Esophagus squamous epithelium (tissue), 5 donors: ENCODE measurements at places on chromosomes 3 and 15.

DNA sequence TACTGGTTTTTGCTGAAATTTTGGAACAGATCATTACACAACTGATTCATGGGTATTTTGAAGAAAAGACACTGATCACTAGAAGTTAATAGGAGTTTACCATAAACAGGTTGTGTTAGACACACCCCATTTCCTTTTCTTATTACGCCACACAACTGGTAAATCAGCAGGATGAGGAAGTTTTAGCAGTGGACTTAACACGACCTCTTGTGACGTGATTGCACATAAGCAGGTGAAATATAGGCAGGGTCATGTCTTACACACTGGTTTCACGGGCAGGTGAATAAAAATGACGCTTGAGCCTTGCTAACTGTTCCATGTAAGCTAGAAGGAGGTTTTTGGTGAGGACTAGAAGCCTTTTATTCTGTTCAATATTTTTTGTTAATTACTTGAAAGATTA is 27.1 kb upstream of the TPRG1 start:
- peak overlapping the region; percentile 59 for H3K27ac ChIP-seq
- H3K27me3 ChIP-seq = no peaks in the 10 kb centered on the region
- peaks cover 26% of the 10 kb centered on the region for H3K4me1 ChIP-seq
- DNase-seq = no peak
- H3K36me3 ChIP-seq = no peaks in the 10 kb centered on the region
- no peak overlapping the region for H3K4me3 ChIP-seq

DNA sequence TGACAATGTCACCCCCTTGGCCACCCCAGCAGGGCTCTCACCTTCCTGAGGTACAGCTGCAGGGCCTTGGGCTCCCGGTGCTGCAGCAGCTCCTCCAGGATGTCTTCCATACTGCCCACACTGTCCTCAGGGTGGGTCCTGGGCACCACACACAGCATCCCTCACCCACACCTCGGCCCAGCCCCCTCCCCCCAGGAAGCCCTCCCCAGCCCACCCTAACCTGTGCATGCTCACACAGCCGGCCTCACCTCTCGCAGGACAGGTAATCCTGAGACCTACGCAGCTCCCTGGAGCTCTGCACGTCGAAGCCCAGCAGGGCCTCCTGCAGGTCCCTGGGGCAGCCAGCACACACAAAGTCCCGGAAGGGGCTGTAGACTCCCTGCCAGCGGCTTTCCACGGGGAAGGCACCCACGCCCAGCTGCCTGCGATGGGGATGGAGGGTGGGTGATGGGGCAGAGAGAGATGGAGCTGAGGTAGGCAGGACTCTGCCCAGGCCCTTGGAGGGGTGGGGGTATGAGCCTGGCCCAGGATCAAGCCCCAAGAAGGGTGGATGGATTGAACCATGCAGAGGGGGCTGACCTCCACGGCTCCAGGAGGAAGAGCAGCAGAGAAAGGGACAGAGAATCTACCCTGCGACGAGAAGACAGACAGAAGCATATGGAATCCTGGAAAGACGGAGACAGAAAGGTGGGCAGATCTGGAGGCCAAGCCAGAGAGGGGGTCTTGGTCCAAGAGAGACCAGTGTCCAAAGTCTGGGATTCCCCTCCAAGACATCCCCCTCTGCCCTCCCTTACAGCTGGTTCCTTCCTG is 16.7 kb downstream of the ALS2CL start:
- DNase-seq = no peak
- no peak overlapping the region for H3K4me3 ChIP-seq
- H3K27ac ChIP-seq = no peak overlapping the region
- H3K4me1 ChIP-seq = peaks cover 18% of the 10 kb centered on the region
- no peaks in the 10 kb centered on the region for H3K27me3 ChIP-seq
- peaks cover 100% of the 10 kb centered on the region for H3K36me3 ChIP-seq

GRCh38 chr3:196712514-196713413 is 587 bp downstream of the PIGX start:
- no peaks in the 10 kb centered on the region for H3K27me3 ChIP-seq
- peak overlapping the region; percentile 92 for H3K27ac ChIP-seq
- no peaks in the 10 kb centered on the region for H3K36me3 ChIP-seq
- H3K4me1 ChIP-seq = peaks cover 15% of the 10 kb centered on the region
- H3K4me3 ChIP-seq = peak overlapping the region; percentile 81

DNA sequence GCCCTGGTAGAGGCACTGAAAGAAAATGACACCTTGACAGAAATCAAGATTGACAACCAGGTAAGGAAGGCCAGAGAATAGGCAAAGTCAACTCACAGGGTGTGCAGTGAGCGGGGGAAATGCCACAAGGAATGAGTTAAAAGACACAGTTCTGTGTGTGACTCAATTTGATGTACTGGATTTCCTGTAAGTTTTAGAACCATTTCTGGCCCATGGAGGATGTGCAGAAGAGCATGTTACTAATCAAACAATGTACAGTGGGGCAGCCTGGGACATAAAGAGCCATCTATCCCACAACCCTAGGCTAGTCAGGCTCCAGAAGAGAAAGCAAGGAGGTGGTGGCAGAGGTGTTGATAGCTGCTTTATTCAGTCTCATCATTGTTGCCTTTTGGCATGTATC is 31.2 kb upstream of the TMOD3 start:
- H3K27ac ChIP-seq = no peak overlapping the region
- H3K36me3 ChIP-seq = peaks cover 20% of the 10 kb centered on the region
- no peaks in the 10 kb centered on the region for H3K4me1 ChIP-seq
- no peaks in the 10 kb centered on the region for H3K27me3 ChIP-seq
- no peak overlapping the region for H3K4me3 ChIP-seq
- DNase-seq = no peak

DNA sequence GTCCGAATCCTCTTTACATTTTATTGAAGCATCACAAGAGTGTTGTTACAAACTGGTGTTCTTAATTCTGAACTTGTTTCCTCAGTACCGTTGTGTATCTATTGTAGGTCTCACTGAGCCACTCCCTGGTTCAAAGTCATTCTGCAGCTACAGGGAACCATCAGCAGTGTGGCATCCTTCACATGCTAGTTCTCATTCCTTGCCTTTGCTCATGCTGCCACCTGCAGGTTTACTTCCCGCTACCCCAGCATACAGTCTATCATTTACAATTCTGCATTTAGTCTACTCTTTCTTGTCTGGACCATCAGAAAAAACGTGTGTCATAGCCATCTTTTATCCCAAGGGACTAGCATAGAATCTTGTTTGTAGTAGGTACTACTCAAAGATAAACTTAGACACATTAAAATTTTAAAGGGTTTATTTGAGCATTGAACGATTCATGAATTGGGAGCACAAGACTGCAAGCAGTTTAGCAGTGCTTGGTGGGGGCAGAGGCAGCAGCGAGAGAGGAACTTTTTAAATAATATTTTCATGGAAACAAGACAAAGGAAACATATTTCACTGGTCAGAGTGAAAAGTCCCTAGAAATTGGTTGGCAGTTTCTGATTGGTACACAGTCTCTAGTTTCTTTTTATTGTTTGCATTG is 402.1 kb downstream of the CADM2 start:
- H3K27ac ChIP-seq = no peak overlapping the region
- no peaks in the 10 kb centered on the region for H3K27me3 ChIP-seq
- no peaks in the 10 kb centered on the region for H3K36me3 ChIP-seq
- H3K4me1 ChIP-seq = no peaks in the 10 kb centered on the region

DNA sequence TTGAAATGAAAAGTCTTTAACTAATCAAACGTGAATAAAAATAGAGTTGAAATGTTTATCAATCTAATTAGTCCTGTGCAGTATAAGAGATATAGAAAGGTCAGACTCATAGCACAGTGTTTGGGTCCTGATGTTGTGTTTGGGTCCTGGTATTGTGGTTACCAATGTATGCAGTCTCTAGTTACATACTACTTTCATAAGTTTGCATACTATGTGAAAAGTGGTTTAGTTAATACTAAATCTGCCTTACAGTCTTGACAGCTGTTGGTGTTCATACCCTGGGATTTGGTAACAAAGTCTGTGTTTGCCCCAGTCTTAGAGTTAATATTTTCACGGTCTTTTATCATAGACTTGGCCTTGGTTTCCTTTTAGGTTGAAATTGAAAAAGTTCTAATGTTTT is 41.7 kb downstream of the KIF15 start:
- DNase-seq = no peak
- H3K4me1 ChIP-seq = no peaks in the 10 kb centered on the region
- no peak overlapping the region for H3K4me3 ChIP-seq

GRCh38 chr15:24862726-24863521 is 91.9 kb upstream of the SNRPN start:
- H3K36me3 ChIP-seq = no peaks in the 10 kb centered on the region
- no peak overlapping the region for H3K27ac ChIP-seq
- no peaks in the 10 kb centered on the region for H3K4me1 ChIP-seq
- no peak for DNase-seq
- H3K4me3 ChIP-seq = no peak overlapping the region

DNA sequence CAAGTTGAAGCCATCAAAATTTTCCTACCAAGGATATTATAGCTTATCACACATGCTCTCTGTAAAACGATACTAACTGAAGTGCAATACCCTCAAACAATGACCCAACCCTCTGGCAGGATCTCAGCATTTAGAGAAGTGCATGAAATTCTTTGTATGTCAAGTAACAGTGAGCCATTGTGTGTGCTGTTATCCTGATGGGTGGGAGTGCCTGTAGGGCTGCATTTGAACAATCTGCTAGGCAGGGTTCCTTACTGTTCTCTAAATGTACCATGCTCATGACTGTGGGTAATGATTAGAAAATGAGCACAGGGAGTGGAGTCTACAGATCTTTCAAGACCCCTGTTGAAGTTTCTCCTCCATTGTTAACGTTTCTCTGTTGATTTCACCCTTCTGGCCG is 398.1 kb downstream of the NSUN3 start:
- H3K4me1 ChIP-seq = no peaks in the 10 kb centered on the region
- DNase-seq = no peak
- no peak overlapping the region for H3K4me3 ChIP-seq
- H3K27me3 ChIP-seq = no peaks in the 10 kb centered on the region
- H3K27ac ChIP-seq = no peak overlapping the region

DNA sequence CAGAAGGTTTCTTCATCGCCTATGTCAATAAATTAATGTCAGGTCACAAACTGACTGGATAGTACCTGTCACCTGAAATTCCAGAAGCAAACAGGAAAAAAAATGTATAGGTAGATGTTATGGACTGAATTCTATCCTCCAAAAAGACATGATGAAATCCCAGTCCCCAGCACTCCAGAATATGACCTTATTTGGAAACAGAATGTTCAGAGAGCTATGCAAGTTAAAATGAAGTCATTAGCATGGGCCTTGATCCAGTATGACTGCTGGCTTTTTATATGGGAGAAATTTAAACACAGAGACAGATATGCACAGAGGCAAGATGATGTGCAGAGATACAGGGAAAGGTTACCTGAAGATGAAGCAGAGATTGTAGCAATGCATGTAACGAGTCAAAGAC is 953.4 kb downstream of the ZPLD1 start:
- H3K36me3 ChIP-seq = no peaks in the 10 kb centered on the region
- DNase-seq = no peak
- no peak overlapping the region for H3K4me3 ChIP-seq
- no peaks in the 10 kb centered on the region for H3K4me1 ChIP-seq

DNA sequence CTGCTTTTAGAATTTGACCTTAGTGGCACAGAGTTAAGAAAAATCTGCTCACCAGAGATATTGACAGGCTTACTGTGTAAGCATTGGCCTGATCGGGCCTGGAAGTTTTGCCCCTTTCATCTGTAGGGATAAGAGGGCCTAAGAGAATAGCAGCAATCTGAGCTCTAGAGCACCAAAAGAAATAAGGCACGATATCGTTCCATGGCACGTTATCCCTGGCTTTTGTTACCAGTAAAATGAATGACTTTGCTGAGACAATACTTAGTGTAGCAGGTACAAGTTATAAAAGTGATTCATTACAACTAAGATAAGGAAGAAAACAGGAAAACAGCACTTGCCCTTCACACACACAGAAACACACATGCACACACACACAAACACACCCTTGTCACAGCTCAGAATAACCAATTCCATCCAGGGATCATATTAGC is 5.0 kb downstream of the THBS1 start:
- peaks cover 7% of the 10 kb centered on the region for H3K4me1 ChIP-seq
- peaks cover 88% of the 10 kb centered on the region for H3K36me3 ChIP-seq
- H3K27me3 ChIP-seq = peaks cover 3% of the 10 kb centered on the region
- H3K27ac ChIP-seq = peak overlapping the region; percentile 34

DNA sequence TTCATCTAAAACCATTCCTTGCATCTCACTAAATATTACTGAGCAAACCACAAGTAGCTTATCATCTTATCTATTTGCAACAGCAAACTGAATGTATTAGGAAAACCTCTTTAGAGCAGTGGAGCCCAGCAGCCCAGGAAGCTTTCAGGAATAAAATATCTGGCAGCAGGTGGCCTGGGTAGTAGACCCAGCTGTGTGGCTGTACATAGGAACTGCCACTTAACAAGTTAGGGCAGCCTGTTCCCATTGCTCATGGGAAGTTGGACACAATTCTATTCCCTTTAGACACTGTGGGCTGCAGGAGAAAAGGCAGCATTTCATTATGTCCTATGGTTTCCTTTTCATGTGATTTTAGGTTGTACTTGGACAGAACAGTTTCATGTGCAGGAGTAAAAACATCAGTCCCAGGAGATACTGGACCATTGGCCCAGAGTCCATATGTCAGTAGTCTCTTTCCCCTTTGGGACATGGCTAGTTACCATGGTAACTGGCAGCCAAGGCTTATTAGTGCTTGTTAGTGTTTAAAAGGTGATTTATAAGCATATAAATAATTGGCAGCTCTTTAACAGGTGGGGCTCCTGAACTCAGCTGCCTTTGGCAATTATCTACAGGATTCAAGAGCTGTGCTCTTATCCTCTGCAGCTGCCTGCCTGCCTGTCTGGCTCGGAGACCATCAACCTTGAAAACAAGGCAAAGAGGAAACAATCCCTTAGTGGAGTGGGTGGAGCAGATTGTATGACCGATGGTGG is 28.9 kb upstream of the LSAMP start:
- H3K4me1 ChIP-seq = no peaks in the 10 kb centered on the region
- no peak overlapping the region for H3K27ac ChIP-seq
- H3K27me3 ChIP-seq = no peaks in the 10 kb centered on the region
- H3K36me3 ChIP-seq = no peaks in the 10 kb centered on the region
- no peak for DNase-seq

GRCh38 chr3:46196261-46196957 is 11.7 kb downstream of the CCR1 start:
- no peak overlapping the region for H3K27ac ChIP-seq
- no peaks in the 10 kb centered on the region for H3K4me1 ChIP-seq
- DNase-seq = no peak
- H3K36me3 ChIP-seq = no peaks in the 10 kb centered on the region
- H3K27me3 ChIP-seq = no peaks in the 10 kb centered on the region

- DNase-seq = no peak
- H3K36me3 ChIP-seq = no peaks in the 10 kb centered on the region
- no peak overlapping the region for H3K4me3 ChIP-seq
- no peak overlapping the region for H3K27ac ChIP-seq
Measured at GRCh38 chr3:152374262-152374990, 105.7 kb downstream of the MBNL1 start.

GRCh38 chr3:24155276-24155675 is 210.2 kb downstream of the NR1D2 start:
- DNase-seq = no peak
- H3K4me3 ChIP-seq = no peak overlapping the region
- H3K27me3 ChIP-seq = no peaks in the 10 kb centered on the region

GRCh38 chr3:184506561-184506991 is 55.0 kb upstream of the EPHB3 start:
- H3K36me3 ChIP-seq = no peaks in the 10 kb centered on the region
- no peak overlapping the region for H3K4me3 ChIP-seq
- no peaks in the 10 kb centered on the region for H3K27me3 ChIP-seq
- no peaks in the 10 kb centered on the region for H3K4me1 ChIP-seq

- no peak overlapping the region for H3K4me3 ChIP-seq
- H3K36me3 ChIP-seq = no peaks in the 10 kb centered on the region
- no peaks in the 10 kb centered on the region for H3K27me3 ChIP-seq
Measured at GRCh38 chr3:189502256-189502655, 128.9 kb upstream of the TP63 start.
